ENCODE measurements at places on chromosomes 7 and 10.

- no peak for DNase-seq
Observed at GRCh38 chr10:132096863-132097478, 31.2 kb downstream of the JAKMIP3 start.

DNA sequence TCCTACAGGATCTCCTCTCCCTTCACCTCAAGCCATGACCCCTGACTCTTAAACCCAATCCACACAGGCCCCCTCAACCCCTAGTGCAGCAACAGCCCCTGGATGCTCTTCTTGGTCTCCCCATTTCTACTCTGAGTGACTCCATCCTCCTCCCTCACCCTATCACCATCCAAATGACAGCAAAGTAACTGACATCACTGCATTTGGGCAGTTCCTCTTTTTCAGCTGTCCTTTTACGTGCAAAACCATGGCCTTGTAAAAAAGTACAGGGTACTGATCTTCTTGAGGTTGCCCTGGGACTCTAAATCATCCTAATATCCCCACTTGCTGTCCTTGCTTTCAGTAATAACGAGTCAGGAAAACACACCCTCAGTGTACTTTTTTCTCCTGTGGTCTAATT lies 454.9 kb downstream of the ADRA2A start:
- DNase-seq: no peak

DNA sequence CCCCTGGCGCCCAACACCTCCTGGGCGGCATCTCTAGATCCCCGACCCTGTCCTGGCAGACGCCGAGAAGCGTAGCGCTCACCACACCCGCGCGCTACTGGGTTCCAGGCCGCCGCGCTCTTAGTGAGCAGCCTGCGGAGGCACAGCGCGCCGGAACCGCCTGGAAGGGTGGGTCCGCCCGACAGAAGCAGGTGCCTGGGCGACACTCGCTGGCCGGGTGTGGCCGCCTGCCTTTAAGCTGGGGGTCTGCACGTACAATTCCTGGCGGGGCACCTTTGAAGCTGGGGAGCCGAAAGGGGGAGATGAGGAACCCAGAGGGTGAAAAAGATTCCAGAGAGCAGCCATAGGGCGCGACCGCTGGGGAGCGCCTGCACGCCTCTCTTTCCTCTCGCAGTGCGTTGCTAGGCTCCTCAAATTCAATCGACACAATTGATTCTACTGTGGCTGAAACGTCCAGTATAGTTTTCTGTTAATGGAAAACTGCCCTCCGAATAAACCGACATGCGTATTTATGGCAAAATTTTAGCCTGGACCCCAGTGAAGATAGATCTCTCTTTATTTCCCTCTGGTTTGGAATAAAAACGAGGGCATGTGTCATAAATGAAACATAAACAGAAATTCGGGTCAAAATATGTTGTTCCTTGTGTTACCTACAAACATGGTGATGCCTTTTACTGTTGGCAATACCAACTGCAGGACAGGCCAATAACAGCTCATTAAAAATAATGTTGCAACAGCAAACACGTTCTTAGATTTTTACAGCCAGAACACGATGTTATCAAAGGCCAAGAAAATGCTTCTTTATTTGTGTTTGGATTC lies 4.6 kb downstream of the HMX3 start:
- DNase-seq: no peak

- no peak for DNase-seq
Observed at GRCh38 chr7:595621-596010, 76.0 kb upstream of the PDGFA start.
